Astrocyte of the hippocampus (primary cell): ENCODE measurements at places on chromosomes 1 and 21.

DNA sequence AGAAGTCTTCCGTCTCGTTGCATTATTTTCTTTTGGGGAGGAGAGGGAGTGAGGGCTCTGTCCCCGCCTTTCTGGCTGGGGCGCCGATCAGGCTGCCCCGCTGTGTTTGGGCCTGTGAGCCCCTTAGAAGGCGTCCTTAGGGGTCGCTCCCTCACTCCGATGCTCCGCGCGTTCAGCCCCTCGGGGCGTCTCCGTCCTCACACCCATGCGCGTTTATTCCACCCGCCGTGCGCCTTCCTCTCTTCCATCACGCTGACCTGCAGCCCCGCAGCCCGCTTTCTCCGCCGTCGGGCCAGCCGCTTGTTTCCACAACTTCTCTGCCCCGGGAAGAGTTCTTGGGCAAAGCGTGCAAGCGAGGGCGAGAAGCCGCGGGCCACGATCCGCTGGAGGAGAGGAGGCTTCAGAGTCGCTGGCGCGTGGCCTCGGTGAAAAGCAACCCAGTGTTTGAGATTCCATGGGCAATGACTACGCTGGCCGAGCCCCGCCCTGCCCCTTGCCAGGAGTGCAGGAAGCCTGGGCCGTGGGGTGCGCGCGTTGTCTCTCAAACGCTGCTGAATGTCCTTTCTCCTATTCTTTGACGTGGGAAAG is 27.7 kb downstream of the TRIM11 start:
- DNase-seq, result peak; percentile 56

DNA sequence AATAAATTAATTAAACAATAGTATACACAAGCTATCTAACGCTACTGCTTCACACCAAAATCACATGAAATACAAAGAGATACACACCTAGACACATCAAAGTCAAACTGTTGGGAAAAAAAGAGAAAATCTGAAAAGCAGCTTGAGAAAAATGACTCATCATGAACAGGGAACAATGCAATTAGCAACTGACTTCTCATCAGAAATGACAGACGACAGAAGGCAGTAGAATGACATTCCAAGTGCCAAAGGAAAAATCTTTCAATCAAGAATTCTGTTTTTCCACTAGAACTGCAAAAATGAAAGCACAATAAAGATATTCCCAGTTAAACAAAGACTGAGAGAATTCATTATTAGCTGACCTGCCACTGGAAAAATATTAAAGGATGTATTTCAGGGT is 57.2 kb downstream of the CAPN9 start:
- DNase-seq, result no peak

- no peak for DNase-seq
Measured at GRCh38 chr1:172381946-172382345, 38.5 kb upstream of the C1orf105 start.

DNA sequence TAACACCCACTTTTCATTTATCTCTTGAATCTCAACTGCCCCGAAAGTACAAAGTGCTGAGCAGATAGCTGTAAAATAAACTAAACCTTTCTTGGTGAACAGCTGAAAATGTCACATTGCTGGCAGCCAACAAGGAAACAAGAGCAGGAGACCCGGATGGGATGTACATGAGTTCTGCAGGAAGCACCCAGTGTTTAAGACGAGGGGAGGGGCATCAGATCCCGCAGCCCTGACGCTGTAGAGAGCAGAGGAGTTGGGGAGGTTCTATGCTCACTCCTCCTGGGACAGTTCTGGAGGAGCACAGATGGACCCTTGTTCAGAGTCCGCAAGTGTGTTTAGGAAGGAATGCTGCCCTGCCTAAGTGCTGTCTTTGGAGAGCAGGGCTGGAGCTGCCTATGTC is 32.0 kb upstream of the EPHA8 start:
- DNase-seq, result no peak

DNA sequence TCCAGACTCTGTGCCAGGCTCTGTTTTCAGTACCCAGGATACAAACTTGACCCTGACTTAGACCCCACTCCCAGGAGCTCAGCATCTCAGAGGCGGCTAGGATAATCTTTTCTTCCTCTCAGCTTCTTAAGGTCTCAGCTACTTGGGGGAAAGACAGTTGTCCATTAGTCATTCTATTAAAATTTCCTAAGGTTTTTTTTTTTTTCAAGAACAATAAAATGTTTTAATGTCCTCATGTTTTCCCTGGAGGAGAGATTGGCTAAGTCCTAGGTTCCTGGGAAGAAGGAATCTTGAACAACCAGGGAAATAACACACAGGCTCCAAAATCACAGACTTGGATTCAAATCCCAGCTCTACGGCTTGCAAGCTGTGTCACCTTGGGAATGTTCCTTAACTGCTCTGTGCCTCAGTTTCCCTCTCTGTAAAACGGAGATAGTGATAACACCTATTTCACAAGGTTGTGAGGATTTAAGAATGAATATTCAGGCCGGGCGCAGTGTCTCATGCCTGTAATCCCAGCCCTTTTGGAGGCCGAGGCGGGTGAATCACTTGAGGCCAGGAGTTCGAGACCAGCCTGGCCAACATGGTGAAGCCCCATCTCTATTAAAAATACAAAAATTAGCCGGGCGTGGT is 33.0 kb downstream of the CDK18 start:
- no peak for DNase-seq

GRCh38 chr21:46347791-46348381 is 23.9 kb downstream of the PCNT start:
- DNase-seq, result peak; percentile 38

DNA sequence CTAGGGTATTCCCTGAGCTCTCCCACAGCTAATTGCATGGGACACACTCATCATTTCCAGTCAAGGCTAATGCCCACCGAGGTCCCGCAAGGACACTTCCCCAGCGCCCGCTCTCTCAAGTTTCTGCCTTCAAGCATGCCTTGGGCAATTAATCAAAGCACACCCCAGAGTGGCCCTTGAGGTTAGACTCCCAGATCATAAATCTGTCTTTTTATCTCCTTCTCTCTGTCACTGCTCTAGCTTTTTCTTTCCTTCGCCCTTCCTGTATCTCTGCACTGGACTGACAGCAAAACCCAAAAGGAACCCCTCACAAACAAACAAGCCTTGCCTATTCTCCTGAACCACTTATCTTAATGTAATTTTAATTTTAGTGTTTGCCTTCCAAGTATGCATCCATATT is 7.9 kb upstream of the EXOSC10 start:
- no peak for DNase-seq

- peak; percentile 39 for DNase-seq
Measured at GRCh38 chr1:88608139-88608943, 75.7 kb upstream of the PKN2 start.

- DNase-seq, result no peak
Measured at GRCh38 chr1:184031409-184032107, 6.0 kb downstream of the COLGALT2 start.

- DNase-seq, result no peak
Measured at GRCh38 chr1:204286831-204287421, 72.8 kb downstream of the PLEKHA6 start.

- no peak for DNase-seq
Measured at GRCh38 chr1:156502391-156502893, 1.9 kb upstream of the MEF2D start.

GRCh38 chr1:41641941-41642527 is 157.6 kb upstream of the EDN2 start:
- no peak for DNase-seq

DNA sequence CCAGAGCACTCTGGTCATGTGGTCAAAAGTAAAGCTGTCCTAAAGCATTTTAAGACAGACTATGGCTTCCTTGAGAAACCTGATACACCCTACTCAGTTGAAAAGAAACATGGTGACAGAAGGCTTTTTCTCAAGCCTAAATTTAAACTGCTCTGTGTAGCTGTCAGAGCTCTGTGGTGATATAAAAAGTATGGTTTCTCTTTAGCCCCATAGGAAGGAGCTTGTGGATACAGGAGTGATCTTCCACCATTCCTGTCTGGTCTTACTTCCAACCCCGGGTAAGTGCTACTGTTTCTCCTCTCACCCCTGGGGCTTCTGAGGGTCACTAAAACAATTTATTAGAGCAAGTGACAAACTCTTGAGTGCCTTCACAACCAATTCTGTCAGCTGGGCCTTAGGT is 8.5 kb downstream of the TP53BP2 start:
- DNase-seq, result no peak

DNA sequence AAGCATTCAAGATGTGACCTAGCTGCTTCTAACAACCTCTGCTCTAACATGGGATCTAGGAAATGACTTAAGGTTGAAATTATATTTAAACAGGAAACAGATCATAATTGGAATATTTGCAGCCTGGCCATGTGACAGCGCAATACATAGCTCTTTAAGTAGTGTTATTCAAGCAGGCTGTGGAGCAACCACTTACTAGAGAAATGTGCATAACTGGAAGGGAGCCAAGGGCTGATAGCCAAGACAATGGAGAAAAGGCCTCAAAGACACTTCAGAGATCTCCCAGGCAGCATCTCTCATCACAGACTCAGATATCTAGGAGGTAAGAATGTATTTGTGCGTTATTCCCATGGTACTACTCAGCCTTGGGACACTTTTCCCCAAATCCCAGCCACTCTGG is 823.0 kb upstream of the PRMT6 start:
- DNase-seq, result no peak

DNA sequence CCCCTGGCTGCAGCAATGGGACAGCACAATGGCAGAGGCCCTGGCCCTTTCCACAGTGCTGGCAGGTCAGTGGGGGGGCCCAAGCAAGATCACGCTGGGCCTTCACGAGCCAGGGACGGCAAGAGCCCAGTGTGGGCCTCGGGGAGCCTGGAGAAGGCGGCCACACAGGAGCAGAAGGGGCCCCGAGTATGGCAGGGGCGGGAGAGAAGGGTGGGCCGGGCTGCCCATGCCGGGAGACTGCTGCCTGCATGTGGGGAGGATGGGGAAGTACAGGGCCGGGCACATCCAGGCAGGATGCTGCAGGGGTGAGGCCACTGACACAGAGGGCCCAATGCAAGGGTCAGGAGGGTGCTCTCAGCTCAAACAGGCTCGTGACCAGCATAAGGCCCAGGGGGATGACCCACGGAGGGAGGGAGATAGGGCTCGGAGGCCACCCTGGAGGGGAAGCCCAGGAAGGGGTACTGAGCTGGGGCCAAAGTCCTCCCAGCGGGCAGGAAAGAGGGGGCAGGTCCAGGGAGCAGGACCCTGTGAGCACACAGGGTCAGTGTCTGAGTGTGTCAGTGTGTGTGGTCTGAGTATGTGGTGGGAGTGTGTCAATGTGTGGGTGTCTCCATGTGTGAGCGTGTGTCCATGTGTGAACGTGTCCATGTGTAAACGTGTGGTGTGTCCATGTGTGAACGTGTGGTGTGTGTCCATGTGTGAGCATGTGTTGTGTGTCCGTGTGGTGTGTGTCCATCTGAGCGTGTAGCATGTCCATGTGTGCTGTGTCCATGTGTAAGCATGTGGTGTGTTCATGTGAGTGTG is 13.1 kb downstream of the SLC19A1 start:
- no peak for DNase-seq

DNA sequence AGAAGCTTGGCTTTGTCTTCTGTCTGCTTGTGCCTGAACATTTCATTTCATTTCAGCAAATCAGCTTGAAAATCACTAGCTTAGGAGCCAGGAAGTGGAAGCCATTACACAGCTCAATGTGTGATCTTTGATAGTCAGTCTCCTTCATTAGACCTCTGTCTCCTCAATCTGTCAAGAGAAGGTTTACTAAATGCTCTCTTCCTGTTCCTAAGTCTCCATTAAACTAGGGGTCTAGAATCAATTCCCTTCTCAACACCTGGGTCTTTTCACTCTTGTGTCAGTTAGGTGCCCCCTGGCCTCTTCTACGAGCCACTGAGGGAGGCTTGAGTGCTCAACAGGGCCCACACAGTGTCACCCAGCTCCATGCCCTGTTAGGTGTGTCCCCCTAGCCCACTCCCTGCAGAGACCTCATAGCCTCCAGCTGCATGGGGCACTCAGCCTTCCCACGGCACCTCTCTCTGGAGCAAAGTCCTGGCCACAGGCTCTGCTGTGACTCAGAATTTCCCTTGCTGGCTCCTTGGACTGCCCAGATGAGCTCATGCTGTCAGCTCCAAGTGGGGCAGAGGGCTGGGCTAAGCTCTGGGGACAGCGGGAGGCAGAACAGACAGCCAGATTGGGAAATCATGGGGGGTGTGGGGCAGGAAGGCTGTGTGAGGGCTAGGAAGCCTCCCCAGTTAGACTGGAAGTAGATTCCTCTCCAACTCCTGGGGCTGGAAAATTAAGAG is 115.7 kb upstream of the IPO9 start:
- peak; percentile 99 for DNase-seq

DNA sequence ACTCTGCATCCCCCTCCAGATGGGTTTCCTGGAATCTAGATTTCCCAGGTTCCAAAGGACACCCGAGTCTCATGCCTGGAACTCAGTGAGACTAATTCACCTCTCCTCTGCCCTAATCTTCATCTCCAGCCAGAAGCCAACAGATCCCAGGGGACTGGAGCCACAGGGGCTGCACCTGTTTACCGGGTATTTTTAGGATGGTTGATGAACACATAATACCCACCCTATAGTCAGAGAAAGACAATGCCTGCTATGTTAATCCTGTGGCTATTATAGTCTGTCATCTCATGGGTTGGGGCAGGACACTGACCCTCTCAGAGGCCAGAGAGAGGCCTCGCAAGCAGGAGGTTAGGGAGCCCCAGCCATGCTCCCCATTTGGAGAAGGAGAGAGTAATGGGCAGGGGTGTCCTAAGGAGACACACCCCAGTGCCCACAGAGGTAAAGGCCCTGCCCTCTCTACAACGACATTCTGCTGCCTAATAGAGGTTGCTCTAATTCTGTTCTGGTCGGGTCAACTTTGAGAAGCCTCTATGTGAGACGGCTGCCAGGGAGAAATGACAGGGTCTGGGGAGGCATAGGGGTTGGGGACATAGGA is 1.0 kb upstream of the TNNI1 start:
- DNase-seq, result no peak

GRCh38 chr1:24020470-24020869 is 40.3 kb upstream of the SRSF10 start:
- no peak for DNase-seq

DNA sequence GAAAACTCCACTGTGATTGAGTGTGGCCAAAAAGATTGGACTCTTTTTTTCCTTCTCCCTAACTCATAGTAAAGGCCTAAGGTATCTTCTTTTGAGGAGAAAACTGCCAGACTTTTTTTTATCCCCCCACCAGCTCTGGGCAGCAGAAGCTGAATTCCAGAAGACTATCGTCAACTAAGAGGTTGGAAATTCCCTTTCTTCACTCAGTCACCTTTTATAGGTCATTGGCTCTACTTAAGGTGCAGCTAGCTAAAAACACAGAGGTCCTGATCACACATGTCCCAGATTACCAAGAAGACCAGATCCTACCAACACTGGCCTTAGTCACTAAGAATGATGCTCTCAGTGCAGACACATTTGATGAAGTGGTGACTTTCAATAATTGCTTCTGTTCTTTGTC is 1441.2 kb downstream of the PLA2G4A start:
- no peak for DNase-seq

- DNase-seq, result no peak
Measured at GRCh38 chr1:1222575-1223225, 8.7 kb upstream of the TNFRSF4 start.

- peak; percentile 50 for DNase-seq
Measured at GRCh38 chr1:169115891-169116585, 9.5 kb downstream of the ATP1B1 start.

DNA sequence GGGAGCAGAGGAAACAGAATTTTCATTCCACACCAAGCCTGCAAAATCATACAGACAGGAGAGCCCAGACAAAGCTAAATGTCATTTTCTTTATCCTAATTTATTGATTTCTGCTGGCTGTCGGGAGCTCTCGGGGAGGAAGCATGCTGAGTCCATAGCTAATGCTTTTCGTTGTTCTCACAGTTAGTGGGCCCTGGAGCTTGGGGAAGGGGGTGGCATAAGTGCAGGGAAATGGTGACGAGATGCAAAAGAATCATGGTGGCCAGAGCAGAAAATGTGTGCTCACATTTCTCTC is 202.4 kb downstream of the TOMM20 start:
- DNase-seq, result no peak
